ENCODE measurements at places on chromosomes 6 and 20.

DNA sequence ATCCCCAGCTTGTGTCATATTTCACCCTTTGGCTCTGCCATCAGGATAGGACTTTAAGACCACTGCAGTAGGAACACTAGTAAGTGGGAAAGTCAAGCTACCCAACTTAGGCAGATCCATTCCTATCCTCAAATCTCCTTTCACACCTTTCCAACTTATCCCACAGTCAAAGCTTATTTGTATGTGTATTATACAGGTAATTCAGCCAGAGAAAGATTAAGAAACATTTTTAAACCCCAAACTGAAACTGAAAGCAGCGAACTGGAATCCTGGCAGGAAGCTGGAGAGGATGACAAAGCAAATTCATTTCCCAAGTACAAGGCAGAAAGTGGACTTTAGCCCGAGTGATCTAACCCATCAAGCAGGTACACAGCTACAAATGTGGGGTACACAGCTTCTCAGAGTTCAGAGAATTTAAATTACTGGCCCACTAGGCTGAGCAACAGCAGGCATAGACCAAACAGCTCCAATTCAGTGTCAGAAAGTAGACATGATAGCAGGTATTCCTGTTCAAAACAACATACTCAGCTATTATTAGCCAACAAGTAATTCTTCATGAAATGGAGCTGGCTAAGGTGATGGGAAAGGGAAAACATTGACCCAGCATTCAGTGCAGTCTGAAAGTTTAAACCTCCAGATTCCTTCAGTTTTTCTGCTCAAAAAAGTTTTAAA, 39.1 kb downstream of the ILRUN start:
- DNase-seq = no peak

DNA sequence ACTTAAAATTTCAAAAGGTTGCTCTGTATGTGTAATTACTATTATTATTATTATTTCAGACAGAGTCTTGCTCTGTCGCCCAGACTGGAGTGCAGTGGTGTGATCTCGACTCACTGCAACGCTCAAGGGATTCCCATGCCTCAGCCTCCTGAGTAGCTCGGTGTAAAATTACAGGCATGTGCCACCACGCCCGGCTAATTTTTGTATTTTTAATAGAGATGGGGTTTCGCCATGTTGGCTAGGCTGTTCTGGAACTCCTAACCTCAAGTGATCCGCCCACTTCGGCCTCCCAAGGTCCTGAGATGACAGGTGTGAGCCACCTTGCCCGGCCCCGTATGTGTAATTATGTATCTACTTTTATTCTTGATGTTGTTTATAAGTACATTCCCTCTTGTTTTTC, 65.3 kb upstream of the ZNF217 start:
- DNase-seq = no peak

- DNase-seq = no peak
Measured at GRCh38 chr6:56853541-56853940, 101.4 kb upstream of the BEND6 start.

DNA sequence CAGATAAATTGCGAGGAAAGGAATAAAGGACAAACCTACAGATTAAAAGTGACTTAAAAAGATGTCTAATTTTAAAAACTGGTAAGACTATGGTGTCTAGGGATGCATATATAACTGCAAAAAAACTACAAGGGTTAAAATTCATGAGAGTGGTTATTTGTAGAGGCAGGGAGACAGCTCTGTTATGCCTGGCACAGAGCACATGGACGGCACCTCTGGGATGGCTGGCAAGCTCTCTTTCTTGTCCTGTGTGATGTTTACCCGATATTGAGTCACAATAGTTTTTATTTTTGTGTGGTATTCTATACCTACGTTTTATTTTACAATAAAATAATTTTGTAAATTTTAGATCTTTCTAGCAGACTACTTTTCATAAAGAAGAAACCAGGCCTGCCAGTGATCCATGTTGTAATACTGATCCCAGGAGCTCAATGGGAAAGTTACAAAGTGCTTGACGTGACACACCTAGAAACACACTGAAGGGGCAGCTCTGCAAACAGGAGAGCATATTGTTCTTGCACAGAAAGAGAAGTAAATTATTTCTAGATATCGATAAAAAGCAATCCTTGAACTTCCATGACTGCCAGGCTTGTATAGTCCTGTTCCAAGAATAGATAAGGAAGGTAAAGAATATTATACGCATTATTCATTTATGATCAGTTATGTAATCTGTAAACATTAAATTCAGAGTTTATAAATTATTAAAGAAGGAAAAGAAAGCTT, 290.0 kb downstream of the PTPRK start:
- no peak for DNase-seq
